C1 segment of cervical spinal cord (tissue), 14 donors: ENCODE measurements at places on chromosomes 4 and X.

GRCh38 chrX:109841869-109842579 is 109.0 kb upstream of the ACSL4 start:
- no peak for DNase-seq

DNA sequence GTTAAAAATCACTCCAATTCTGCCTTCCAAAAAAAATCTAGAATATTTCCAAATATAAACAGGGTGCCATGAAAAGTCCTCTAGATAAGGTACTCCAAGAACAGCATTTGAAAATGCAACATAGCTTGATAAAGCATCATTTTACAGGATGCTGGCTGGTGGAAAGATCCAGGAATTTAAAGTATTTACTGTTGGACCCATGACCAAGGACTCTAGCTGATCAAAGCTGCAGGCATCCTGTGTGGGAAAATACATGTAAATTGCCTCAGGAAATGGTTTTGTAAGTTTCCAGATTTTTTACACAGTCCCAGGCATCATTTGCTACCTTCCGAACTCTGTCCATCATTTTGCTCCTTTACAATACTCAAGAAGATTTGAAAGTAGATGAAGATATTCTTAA is 164.4 kb downstream of the GRIA3 start:
- DNase-seq, result no peak

DNA sequence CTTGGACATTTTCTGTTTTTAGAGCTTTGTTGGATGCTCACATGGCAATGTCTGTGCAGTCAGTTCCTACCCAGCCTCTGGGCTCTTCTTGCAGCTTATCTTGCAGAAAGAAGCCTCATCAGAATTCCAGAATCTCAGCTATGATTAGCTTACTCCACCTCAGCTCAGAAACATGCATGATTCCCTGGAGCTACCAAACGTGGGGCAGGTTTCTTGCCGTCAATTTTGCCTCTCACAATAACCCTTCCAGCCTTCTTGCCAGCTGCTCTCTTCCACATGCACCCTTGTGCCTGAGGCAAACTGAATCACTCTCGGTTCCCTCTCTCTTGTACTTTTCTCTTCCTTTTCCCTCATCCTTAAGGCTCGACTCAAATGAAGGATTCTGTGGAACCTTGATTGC is 141.4 kb downstream of the PTTG2 start:
- DNase-seq, result no peak

DNA sequence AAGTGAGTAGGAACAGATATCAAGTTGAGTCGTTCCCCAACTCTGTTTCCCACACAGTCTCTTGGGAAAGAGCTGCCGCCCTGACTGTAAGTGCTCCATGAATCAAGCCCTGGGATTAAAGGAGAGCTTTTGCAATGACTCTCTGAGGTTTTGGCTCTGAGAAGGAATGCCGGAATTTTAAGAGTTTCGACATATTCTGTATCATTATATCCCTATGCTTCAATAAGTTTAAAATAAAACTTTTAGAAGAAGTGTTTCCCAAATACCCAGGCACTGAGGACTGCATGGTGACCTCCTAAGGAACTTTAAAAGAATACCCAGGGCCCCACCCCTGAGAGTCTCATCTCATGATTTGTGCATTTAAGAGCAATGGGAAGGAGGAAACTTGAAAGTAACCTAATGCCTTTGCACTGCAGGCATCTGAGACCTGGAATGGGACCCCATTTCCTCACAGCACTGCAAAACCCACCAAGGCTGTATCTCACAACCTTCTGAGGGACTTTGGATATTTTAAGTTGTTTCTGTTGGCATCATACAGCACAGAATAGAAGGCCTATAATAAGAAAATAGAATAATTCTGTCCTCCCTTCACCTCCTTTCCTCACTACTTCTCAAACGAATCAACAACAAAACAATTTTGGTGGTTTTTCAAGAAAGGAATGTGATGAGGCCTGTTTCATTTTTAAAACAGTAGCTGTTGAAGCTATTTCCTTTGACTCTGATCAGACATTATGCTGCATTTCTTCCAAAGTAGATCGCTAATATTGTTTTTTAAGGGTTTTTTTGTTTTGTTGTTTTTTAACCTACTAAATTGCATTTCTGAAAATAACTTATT is 121.2 kb downstream of the GASK1B start:
- DNase-seq, result no peak

DNA sequence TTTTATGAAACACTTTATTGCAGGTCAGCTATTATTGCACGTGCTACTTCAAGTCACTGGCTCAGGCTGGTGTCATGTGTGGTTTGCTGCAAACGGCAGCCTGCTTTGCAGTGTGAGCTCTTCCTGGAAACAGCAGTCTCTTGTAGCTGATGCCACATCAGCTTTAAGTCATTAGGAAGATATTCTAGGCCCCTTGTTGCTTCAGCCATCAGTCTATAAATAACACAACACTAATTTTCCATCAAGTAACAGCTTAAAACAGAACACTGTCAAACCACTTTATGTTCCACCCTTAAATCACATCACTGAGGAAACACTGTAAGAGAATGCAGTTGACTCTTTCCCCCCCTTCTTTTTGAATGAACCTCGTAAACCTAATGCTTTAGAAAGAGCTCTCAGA is 93.8 kb downstream of the GATB start:
- no peak for DNase-seq

DNA sequence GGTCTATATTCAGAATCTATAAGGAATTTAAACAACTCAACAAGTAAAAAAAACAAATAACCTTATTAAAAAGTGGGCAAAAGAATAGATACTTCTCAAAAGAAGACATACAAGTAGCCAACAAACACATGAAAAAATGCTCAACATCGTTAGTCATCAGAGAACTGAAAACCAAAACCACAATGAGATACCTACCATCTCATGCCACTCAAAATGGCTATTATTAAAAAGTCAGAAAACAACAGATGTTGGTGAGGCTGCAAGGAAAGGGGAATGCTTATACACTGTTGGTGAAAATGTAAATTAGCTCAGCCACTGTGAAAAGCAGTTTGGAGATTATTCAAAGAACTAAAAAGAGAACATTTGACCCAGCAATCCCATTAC is 201.6 kb downstream of the QDPR start:
- DNase-seq, result no peak

- DNase-seq, result no peak
These were observed 140.5 kb downstream of the KLHL8 start for GRCh38 chr4:87079967-87080366.

DNA sequence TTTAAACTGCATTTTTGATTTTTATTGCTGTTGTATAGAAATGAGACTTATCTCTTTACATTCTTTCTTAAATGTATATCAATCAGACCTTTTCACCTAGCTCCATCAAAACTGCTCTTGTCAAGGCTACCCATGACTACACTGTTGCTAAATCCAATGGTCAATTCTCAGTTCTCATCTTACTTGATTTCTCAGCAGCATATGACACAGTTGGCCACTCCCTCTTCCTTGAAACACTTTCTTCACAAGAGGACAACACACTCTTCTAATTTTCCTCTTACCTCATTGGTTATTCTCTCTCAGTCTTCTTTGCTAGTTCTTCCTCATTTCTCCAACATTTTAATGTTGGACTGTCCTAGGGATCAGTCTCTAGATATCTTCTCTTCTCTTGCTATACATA is 94.1 kb upstream of the CITED1 start:
- DNase-seq, result no peak
